HTR-8/SVneo (cell line): ENCODE measurements at places on chromosomes 5 and 9.

GRCh38 chr9:18429070-18429469 is 44.9 kb upstream of the ADAMTSL1 start:
- DNase-seq, result no peak

DNA sequence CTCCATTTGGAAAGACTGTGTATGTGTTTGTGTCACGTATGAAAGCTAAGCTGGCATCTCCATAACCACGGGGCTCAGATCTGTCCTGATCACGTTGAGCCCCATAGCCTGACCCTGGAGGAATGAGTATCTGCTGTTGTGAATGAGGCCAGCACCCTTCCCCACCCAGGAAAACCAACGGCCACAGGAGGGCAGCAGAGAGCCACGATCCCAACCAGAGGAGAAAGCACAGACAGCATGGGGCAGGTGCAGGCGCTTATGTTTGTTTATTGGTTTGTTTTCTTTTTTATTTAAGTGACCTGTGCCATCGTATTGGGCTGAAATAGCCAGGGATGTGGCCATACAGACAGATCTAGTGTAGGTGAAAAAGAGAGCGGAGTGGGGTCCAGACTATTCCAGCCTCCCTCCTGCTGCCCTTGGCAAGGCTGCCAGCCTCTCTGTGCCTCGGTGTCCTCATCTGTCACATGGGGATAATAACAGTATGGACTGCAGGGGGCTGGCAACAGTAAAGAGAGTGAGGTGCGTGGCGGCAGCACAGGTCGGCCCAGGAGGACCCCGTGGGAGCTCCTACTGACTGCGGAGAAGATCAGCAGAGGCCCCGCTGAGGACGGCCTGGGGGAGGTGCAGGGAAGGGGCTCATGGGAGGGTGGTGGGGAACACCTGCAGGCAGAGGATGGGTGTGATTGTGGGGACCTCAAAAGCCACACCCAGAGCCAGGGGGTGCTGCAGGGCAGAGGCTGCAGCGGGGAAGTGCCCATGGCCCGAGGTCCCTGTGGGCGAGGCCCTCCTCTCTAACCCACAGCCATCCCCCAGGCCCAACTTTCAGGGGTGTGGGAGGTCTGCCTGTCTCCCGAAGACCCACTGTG is 12.1 kb downstream of the OR2V2 start:
- DNase-seq, result peak; percentile 89

- no peak for DNase-seq
Measured at GRCh38 chr9:20289423-20290010, 332.8 kb downstream of the MLLT3 start.

DNA sequence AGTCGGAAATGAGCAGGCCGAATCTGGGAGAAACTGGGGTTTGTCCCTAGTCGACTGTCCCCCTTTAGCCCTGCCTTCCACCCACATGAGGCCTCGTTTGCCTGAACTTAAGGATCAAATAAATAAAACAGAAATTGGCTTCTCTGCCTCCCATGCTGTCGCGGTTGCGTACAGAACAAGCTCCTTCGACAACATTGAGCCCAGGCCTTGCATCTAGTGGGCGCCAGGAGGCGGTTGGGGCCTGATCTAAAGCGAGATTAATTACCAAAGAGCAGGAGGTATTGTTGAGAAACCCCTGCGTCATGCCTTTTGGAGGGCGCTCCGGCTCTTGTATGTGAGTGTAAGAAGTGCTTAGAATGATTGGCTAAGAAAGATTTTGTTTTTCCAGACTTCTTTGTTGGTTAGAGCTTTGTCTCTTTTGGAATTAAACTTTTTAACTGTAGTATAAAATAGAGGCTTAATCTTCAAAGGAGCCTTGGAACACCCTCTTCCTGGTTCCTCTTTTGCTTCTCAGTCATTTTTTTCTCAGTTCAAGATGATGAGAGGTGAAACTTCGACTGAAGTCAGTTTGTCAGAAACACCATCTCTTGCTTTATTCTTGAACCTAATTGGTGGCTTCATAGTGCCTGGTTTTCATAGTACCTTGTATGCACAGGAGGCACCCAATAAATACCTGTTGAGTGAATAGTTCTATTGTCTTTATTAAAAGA is 828 bp downstream of the ATP6V0E1 start:
- DNase-seq, result peak; percentile 61

DNA sequence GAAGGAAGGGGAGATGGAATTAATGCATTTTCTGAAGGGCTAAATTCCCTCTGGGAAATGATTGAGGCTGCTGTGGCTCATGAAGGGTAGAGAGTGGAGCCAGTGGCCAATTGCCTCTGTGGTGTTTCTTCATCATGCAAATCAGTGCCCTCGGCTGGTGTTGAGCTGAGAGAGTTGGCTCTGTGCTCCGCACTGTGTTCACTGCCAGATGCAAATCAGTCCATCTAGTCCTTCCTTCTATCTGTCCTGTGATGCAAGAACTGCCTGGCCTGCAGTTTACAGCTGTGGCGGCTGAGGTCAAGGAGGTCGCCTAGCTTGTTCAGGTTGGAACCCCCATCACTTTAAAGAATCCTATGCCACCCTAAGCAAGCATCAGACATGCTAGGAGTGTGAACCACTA is 6.0 kb downstream of the TMEM171 start:
- no peak for DNase-seq

GRCh38 chr5:84059672-84060071 is 325.0 kb downstream of the EDIL3 start:
- DNase-seq, result no peak

DNA sequence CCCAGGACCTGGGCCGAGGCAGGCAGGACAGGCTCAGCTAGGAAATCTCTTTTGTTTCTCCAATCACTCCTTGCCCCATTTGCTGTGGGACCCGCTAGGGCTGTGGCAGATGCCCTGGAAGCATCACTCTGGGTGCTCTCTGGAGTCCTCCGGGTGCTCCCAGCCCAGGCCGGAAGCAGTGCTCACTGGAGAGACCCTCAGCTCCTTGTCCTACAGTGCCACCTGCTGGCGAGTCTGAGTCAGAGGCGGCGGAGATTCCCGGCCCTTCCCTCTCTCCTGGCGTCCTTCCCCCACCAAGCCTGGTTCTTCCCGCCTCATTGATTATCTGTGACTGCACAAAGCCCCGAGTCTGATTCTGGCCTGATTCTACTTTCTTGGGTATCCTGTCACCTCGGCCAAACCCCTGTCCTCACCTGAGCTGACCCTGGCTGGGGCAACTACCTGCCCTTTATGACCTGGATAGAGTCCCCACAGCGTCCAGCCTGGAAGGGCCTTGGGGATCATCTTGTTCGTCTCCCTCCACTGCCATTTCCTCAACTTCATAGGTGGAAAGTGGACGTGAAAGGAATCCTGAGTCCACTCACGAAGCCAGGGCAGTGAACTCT is 7.3 kb upstream of the BARHL1 start:
- DNase-seq, result peak; percentile 79

GRCh38 chr9:126925876-126926275 is 11.3 kb downstream of the RALGPS1 start:
- no peak for DNase-seq

DNA sequence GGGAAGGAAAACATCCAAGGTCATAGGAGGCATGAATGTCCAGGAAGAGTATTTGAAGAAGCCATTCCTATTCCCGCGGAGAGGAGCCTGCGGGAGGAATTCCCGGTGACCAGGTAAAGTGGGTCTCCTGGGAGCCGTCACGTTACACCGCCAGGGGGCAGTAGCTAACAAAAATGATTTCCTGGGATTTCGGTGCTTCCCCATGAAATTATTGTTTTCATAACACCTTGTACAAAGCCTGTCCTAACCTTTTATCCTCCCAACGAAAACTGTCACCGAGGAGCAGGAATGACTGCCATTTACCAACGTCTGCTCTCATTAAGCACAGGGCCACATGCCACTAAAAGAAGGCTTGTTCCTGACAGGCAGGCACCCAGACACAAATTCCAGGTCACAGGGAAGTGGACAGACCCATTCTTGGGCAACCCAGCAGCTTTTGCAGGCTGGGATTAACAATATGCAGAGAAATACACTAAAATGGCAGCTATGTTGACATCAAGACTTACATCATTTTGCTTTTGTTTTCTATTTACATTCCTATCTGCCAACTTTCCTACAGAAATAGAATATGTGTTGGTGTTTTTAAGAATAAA is 41.2 kb upstream of the CTSL start:
- DNase-seq, result peak; percentile 61

GRCh38 chr9:93574900-93575795 is 1.2 kb upstream of the PHF2 start:
- no peak for DNase-seq

DNA sequence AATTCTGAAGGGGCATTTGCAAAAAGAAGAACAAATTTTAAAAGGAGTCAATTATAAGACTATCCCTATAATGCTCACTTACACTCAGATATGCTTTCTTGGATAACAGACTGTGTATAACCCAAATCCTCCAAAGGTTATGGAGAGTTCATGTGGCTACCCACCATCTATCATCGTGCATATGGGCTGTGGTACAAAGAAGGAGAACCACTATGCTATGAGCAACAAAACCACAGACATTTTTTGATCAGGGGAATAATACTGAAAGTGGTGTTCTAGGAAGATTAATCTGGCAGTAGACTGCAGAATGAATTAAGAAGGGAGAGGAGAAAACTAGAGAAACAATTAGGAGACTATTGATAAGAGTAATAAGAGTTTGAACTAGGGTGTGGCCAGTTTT is 16.8 kb downstream of the NR3C1 start:
- no peak for DNase-seq

- DNase-seq, result no peak
Measured at GRCh38 chr5:180591311-180591887, at the start of gene SCGB3A1. Gene SCGB3A1 (minus strand): TSS chr5:180591499. CDS start chr5:180591462, 37 bp downstream.

- no peak for DNase-seq
Measured at GRCh38 chr9:131670247-131671132, 69.4 kb downstream of the RAPGEF1 start.

DNA sequence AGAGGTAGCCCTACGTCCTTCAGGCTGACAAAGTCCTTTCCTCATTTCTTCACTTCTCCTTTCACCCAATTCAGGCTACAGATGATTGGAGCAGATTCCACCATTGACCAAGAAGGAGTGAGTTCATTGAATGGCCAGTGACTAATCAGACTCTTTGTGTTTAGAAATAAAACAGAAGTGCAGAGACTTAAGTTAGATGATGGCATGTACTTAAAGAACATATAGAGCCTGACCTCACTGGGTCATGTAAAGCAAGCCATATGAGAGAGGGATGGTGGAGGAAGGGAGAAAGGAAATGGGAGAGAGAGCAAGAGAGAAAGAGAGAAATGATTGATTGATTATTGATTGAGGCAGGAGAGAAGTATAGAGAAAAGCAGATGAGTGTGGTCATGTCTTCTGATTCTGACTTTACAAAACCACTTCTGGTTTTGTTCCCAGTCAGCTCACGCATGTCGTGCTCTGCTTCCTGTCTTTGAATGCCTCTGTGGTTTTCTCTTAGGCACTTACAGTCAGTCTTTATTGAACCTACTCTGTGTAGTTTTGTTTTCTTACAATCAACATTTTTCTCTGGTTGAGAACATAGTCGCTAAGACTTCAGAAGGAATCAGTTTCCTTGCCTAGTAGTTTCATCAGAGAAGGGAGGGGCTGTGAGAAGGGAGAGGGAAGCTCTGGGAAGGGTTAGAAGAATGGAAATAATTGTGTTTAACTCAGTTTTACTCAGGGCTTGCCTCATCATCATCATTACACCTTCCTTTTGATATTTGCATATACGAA is 149.2 kb upstream of the KLF9 start:
- no peak for DNase-seq

GRCh38 chr9:12318732-12319685 is 374.2 kb upstream of the TYRP1 start:
- no peak for DNase-seq

GRCh38 chr5:8521991-8522390 is 653.0 kb downstream of the MTRR start:
- no peak for DNase-seq

- no peak for DNase-seq
Measured at GRCh38 chr5:115295777-115296123, 704 bp downstream of the CCDC112 start.

- no peak for DNase-seq
Measured at GRCh38 chr5:98774192-98775033, 950 bp downstream of the RGMB start.

GRCh38 chr9:77816641-77817341 is 168.7 kb upstream of the GNA14 start:
- DNase-seq, result no peak

GRCh38 chr9:27626244-27627187 is 53.2 kb upstream of the C9orf72 start:
- no peak for DNase-seq

DNA sequence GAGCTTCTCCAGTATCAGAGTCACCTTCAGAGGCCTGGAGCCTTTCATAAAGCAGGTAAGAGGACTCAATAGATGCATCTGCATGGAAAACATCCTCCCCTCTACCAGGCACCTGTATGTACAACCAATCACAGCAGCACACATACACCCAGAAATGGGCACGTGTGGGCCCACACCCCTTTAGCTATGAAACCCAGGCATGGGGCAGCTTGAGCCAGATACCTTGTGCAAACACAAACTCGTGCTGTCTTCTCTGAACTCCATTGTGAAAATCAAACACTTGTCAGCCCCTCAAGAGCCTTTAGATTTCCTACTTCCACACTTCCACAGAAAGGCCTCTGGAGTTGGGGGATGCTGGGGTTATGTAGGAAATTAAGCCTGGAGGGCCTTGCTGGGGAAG is 1.1 kb upstream of the CSF2 start:
- no peak for DNase-seq
